ENCODE measurements at places on chromosomes 3 and 15. TPM values are rescaled to one million over a fixed set of nuclear protein-coding genes. Genes with fewer than 3 reads are reported as not detected.
A peak's percentile ranks its signal among the peaks of the same experiment; 100 is the strongest.

DNA sequence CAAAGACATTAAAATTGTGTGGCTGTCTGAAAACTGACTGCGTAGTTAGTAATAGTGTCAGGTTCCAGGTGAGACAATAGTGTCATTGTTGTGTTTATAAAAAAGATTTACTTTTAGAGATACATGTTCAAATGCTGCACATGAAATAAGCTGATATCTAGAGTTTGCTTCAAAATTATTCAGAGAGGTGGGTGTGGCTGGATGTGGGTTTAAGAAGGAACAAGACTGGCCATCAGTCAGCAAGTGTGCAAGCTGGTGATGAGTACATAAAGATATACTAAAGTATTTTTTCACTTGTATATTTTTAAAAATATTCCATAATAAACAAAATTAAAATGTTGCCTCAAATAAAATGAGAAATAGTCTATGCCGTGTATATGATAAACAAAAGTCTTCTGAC, 190.6 kb downstream of the ARRDC4 start:
- DNase-seq, result no peak

DNA sequence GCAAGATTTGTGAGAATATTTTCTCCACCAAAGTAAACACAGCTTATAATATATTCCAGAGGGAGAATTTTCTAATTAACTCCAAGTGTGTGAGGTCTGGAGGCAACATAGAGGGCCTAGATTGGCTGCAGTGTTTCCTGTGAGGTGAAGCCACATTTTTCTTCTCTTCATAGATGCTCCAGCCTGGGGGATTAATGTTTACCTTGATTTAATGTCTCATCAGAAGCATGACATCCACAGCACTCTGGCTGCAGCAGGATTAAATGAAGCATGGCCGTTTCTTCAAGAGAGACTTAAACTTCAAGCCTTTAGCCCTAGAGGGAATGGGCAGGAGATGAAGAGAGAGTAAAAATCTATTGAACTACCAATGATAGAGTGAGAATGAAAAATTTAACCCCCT, 137.9 kb upstream of the ZBTB20 start:
- DNase-seq, result no peak

DNA sequence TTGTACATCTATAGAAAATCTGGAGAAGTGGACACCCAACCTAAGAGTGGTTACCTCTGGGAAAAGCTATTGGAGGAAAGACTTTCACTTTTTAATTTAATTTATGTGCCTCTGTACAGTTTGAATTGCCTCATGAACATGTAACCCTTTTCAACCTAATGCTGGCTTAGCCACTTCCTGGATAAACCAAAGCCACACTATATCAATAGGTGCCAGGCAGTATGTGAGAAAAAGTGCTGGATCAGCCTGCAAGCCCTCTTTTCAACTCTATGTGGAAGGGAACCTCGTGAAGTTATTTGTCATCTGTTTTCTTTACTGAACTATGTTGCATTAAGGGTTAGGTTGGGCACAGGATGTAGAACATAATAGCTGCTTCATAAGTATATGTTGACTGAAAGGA, 9.3 kb upstream of the TOPAZ1 start:
- no peak for DNase-seq

DNA sequence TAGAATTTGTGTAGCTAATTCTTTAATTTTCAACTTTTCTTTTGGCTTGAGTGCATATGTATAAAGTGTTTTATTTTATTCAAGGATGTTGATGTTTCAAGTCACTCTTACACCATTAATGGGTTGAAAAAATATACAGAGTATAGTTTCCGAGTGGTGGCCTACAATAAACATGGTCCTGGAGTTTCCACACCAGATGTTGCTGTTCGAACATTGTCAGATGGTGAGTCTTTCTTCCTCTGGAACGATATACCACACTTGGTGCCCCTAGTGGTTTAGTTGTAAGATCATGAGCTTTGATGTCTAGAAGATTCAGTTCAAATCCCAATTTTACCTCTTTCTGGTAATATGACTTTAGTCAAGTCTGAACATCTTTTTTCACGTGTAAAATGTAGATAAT, 119.3 kb downstream of the HCN4 start:
- no peak for DNase-seq

DNA sequence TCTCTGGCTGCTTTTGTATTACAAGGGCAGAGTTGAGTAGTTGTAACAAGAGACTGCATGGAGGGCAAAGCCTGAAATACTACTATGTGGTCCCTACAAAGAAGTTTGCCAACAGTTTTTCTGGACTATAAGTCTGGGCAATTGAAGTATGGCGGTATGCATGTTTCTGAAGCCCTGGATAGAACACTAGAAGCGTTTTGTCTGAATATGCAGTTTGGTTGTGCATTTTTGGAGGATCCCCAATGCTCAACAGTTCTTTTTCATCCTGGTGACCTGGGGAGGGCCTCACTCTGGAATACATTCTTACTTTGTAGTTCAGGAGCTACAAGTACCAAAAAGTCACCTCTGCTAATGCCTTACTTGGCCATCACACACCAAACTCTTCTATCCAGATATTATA, 29.6 kb downstream of the SH3GL3 start:
- no peak for DNase-seq

DNA sequence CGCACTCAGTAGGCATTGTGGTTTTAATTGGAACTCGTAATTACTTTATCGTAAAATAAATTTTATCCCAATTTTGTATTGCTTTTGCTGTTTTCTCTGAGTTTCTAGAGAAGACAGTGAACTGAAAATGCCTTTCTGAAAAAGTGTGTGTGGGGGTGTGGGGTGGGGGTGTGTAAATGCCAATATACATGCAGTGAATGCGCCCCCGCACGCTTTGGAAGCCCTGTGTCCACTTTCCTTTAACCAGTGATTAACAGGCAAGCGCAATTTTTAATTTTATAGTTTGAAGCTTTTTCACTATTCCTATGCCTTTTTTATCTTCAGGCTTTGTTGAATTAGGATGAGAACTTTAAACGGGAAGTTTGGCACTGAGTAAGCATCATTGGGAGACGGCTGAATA, 47.4 kb upstream of the GMNC start:
- no peak for DNase-seq

DNA sequence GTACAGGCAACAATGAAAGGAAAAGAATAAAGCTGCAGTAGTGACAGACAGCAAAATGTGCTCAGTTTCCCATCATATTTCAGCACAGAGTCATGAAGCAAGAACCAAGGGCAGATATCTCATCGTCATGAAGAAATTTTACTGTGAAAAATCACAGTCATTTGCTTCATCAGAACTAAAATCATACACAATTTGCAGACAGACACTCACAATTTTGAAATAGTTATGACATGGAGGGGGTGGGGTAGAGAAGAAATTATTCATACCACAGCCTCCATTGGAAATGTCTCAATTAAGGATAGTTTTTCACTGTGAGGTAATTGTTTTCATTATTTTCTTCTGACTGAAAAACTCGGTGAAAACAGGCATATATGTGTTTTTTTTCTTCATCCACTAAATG, 78.8 kb upstream of the CNTN3 start:
- no peak for DNase-seq

GRCh38 chr3:173531602-173532001, 134.1 kb downstream of the NLGN1 start:
- DNase-seq, result no peak

DNA sequence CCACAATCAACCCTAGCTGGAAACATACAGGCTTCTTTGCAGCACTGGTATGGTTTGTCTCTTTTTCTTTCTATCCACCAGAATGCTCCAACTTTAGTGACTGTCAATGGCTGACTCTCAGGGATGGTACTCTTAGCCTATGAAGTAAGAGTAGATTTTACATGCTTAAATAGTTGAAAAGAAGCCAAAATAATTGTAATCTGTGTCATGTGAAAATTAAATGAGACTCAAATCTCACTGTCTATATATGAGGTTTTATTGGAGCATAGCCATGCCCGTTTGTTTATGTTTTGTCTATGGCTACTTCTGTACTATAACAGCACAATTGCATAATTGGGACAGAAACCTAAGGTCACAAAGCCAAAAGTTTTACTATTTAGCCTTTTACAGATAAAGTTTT, 29.1 kb upstream of the PDZRN3 start:
- DNase-seq, result no peak

DNA sequence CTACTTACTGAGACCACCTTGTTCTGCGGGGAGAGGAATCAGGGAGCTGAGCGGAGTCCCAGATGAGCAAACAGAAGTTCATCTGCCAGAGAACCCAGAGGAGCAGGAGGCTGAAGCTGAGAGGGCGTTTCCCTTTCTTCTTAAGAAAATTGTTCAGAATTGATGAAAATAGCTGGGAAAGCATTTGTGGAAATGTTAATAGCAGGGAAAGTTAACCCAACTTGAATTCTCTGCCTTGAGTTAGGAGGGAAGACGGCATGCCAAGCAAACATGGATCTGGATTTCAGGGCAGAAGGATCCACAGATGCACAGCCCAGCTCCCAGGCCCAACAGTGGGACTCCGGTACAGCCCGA, 23.2 kb downstream of the CRABP1 start:
- DNase-seq, result peak; percentile 70

DNA sequence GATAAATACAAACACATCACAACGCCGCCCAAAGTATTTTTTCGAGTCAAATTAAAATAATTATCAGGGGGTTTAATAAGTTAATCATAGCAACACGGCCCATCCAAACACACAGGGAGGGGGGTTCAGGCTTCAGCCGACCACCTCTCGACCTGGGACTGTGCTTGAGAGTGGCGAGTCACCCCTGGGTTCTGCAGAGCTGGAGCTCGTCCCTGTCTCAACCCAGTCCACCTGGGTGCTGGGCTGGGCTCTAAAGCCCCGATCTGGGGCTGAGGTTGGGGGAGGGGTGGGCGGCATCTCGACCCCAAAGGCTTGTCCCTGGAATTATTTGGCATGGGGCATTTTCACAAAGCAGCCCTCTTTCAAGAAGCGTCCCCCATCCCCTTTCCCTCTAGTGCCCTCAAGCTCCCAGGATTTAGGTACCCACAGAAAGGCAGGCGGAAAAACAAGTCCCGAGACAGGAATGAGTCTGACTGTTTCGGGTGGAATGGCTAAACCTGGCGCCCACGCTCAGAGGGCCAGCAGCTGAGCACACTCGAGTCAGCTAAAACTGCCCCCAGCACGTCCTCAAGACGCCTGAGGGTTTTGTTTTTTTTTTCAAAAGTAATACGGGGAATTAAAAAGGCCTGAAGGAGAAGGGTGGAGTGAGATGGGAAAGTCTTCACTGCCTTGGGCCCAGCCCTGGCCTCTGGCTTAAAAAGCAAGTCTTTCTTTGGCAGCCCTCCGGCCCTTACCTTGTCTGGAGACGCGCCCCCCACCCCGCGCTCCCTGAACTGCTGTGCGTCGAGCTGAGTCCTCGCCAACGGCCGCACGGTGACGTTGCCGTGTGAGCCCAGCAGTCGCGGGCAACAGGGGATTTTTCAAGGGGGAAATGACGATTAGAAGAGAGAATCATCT, 32.5 kb downstream of the NR2F2 start:
- DNase-seq, result no peak

DNA sequence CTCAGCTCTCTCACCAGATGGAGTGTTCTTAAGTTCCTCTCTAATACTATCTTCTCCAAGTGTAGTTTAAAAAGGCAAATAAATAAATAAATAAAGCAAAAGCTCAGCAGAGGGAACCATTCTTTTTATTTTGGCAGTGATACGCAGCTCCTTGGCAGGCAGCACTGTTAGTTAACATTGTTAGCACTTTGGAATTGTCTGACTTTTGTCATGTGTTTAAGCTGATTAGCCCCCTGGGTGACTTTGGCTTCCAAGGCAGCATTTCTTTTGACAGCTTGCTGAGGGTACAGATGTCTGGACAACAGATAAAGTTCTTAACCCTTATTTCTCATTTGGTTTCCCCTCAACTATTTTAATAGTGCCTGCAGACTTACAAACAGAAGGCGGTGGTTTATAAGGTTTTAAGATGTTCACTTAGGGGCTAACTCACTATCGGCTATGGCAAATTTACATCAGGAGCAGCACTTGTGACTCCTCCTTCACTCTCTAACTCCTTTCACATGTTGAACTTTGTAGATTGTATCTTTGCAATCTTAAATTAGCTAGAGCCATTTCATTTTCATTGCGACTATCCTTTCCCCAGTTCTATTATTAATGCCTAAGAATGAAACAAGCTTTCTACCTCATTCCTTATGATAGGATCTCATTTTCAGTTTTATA, 213.4 kb downstream of the ZBBX start:
- no peak for DNase-seq

- no peak for DNase-seq
These were observed 139.5 kb downstream of the CNTN6 start for GRCh38 chr3:1232276-1232675.

- no peak for DNase-seq
These were observed 110.0 kb downstream of the RAB11A start for GRCh38 chr15:65979316-65979715.

DNA sequence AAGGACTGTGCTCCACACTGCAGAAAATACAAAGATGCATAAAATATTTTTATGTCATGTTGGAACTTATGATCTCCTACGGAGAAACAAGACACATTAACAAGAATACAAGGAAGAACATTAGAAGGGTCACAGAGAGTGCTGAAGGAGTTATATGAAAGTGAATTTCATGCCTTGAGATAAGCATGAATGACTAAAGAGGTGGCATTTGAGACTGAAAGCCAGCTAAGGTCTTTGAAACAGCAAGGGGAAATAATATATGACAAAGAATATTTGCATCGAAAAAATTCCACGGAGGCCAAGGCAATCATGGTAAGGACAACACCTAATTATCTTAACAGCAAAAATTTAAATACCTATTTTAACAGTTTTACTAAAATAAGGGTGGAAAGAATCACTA, 12.5 kb downstream of the GSK3B start:
- no peak for DNase-seq

DNA sequence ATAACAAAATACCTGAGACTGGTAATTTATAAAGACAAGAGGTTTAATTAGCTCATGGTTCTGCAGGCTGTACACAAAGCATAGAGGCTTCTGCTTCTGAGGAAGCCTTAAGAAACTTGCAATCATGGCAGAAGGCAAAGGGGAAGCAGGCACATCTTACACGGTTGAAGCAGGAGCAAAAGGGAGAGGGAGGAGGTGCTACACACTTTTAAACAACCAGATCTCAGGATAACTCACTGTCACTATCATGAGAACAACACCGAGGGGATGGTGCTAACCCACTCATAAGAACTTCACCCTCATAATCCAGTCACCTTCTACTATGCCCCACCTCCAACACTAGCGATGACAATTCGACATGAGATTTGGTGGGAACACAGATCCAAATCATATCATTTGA, 54.4 kb downstream of the ATP8B4 start:
- DNase-seq, result no peak

DNA sequence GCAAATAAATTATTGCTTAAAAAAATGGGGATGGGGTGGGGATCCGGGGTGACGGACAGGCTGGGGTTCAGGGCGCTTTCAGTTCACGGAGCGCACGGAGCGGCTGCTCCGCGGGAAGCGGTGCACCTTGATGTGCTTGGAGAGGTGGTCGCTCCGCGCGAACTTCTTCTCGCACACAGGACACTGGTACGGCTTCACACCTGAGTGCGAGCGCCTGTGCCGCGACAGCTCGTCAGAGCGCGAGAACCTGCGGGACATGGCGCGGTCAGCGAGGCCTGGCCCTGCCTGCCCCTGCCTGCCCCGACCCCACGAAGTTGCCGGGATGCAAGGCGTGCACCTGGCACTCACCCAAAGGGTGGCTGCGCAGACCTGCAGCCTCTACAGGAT, 13.6 kb downstream of the KLF15 start:
- DNase-seq, result no peak

Gene SPSB4
- total RNA-seq, result 0.10 TPM

Gene PPIP5K1
- total RNA-seq, result 20.6 TPM

Gene LRRC31
- not detected for total RNA-seq

Gene PYGO1
- 3.6 TPM for total RNA-seq

Gene KCNH8
- 0.59 TPM for total RNA-seq

Gene SMAD3
- total RNA-seq, result 32.9 TPM

Gene PLSCR5
- total RNA-seq, result not detected

Gene FGF7
- 7.3 TPM for total RNA-seq

Gene SIDT1
- 2.7 TPM for total RNA-seq

Gene RBPMS2
- not detected for total RNA-seq

Gene PLA2G4E
- 49.8 TPM for total RNA-seq

Data from lower leg skin (tissue), 4 donors.